Left forelimb (tissue), 1 donor: ENCODE measurements at places on chromosomes 5 and 9.

- DNase-seq = no peak
Measured at GRCh38 chr9:123031963-123032362, 1.5 kb upstream of the GPR21 start.

DNA sequence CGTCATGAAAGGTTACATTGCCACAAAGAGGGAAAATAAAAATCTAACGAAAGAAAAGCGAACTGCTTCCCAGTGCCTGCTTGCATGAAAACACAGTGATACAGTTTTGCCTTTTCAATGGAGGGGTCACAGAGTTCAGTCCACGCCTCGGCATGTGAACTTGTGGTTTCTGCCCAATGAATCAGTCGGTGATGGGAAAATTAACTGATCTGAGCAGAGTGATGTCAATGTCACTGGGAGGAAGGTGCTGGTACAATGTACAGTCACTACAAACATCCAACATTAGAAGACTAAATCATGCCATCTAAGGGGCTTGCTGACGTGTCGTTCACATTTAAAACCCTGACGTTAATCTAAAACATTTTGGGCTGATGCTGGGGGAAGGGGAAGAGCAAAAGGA is 151.8 kb upstream of the MSX2 start:
- DNase-seq = no peak

DNA sequence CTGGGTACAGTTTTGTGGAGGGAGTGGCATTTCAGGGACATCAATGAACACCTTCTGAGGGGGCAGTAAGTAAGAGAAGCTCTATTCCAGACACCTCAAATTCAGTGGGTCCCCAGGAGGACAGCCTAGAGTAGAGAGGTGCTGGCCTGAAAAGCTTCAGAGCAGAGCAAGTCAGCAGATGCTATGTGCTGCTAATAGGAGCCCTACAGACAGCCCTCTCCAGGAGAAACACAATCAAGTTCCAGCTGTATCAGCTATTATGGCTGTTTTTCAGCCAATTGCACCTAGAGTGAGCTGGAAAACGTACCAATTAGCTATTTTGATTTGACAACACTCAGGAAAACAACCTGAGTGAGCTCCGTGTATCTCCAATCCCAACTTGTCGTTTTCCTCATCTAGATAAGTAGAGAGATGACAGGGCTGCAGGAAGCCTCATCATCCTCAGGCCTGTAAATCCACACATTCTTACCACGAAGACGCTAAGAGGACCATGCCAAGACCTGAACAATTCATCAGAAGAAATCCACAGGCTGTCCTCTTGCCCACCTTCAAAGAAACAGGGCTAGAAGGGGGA is 104.9 kb downstream of the PIK3R1 start:
- no peak for DNase-seq

- no peak for DNase-seq
Measured at GRCh38 chr5:142529626-142530278, 156.1 kb downstream of the FGF1 start.

GRCh38 chr9:36867241-36867640 is 166.8 kb downstream of the PAX5 start:
- DNase-seq = no peak

DNA sequence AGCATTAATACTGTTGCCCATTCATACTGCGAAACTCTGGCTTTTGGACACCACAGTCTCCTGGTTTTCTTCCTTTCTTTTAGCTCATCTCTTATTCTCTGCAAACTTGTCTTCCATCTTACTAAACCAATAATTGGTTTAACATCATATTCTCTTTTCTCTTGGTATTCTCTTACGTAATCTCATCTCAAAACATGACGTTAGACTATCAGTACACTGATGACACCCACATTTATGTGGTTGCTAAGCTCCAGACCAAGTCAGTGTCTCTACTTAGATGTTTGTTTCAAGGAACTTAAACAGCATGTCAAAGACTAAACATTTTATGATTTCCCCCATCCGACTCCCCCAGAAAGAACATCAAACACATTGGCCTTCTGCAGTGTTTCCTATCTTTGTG is 2.1 kb downstream of the PRRC1 start:
- DNase-seq = no peak

DNA sequence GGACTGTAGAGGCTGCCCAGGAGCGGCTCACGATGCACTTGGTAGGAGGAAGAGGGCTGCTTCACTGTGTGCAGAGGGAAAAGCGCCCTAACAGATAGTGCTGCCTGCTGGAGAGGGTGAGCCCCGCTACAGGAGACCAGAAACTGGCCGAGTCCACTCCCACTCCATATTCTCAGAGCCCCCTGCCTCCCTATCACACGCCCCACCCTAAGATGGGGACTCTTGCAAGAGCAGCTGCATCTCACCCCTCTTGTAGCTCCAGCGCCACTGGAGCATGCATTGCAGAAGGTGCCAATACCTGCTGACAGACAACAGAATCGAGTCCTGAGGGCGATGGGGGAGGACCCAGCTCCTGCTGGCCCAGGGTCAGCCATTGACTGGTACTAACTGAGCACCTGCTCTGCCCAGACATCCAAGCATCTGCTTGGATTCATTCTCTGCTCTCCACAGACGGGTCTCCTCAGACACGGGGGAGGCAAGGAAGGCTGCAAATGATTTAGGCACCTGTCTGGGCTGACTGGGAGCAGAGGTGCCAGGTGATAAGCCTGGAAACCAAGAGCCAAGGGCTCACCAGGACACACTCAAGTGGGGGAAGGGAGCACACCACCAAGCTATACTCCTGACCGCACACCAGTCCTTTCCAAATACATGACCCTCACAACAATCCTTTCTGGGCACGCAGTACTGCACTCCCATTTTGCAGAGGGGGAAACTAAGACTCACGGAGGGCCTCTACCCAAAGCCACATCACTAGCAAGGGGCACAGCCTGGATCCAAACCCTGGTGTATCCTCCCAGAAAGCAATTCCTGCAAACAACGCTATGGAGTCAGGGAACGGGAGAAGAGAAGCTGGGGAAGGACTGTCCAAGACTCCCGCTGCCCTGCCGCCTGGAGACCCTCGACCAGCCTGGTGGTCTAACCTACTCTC is 1.6 kb downstream of the BICD2 start:
- DNase-seq = no peak

GRCh38 chr5:135356522-135357318 is 42.3 kb downstream of the MACROH2A1 start:
- peak; percentile 65 for DNase-seq

DNA sequence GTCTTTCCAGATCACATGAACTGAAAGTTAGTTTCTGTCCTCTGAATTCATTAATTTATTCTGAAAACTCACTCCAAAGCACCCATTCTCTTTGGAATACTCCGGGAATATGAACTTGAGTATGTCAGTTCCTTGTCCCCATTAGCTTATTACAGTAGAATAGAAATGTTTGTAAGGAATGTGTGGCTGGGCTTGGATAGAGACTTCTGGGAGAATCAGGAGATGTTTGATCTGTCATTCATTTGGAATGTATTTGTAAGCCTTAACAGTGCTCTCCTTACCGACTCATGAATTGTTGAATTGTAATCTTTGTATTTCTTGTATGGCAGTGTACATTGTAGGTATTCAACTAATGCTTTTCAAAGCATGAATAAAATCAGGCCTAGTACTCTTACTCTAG is 548.4 kb downstream of the LRRC70 start:
- no peak for DNase-seq
